CD4-positive, alpha-beta T cell treated with Interleukin-4 for 4 hours (primary cell): ENCODE measurements at places on chromosomes 13 and 19.

- DNase-seq: no peak
Observed at GRCh38 chr19:39046037-39046821, 13.9 kb upstream of the FBXO27 start.

DNA sequence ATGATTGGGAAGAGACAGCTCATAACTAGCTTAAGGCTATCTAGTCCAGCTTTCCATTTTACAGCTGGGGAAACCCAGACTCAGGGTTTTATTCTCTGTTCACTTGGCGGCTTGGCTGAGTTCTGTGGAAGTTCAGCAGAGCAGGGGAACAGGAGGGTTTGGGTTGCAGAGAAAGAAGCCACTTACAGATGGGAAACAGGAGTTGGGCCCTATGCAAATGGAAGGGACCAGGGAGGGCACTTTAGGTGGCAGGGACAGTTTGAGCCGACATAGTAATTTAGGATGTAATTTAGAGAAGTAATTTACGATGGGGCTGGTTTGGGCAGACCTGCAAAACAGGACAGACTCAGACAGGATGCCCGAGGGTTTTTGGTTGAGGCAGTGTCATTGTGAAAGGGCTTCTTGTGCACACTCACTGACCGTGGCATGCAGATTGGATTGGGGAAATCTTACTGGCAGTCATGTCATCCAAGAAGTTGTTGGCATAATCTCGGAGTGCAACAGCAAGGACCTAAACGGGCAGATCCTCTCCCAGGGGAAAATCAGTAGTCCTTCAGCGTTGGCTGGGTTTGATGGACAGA, 47.3 kb upstream of the GPR183 start:
- no peak for DNase-seq

- no peak for DNase-seq
Observed at GRCh38 chr13:59332966-59333365, 830.8 kb downstream of the DIAPH3 start.

GRCh38 chr13:97273341-97273831, 51.3 kb downstream of the MBNL2 start:
- no peak for DNase-seq

GRCh38 chr13:99308471-99309087, 1.4 kb upstream of the GPR183 start:
- DNase-seq: no peak

GRCh38 chr19:36140304-36141038, 605 bp downstream of the CAPNS1 start:
- DNase-seq: no peak

- no peak for DNase-seq
Observed at GRCh38 chr19:4879041-4879440, 11.6 kb upstream of the PLIN3 start.

DNA sequence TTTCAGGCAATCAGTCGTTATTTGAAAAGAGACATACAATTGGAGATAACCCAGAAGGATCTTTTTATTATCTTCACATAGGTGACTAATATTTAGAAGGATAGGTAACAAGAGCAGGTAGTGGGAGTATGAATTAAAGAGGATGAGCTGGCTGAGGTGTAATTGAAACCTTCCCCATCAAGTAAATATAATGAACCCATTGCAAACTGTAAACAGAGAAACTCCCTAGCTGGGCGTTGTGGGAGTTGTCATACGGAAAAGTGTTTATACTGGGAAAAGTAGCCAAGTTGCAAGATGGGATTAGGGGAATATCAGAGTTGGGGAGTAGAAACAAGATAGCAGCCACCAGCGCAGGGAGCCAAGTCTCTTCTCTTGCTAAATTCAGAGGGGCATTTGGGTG, 448.4 kb downstream of the COG6 start:
- no peak for DNase-seq

DNA sequence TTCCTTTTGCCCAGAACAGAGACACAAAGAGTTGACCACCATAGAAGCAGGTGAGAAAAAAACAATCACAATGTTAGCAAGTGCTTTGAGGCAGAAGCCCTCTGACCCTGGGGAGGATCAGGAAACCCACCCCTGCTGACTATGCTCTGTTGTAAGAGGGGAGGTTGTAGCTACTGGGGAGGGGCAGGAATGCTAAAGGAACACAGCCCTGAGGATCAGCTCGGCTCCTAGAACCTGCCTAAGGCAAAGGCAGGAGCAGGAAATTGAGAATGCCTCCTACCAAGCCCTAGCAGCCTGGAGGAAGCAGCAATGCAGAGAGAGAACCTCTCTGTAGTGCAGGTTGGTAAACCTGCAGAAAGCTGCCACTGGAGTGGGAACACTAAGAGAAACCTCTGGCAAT, 624.0 kb upstream of the KLF12 start:
- no peak for DNase-seq

DNA sequence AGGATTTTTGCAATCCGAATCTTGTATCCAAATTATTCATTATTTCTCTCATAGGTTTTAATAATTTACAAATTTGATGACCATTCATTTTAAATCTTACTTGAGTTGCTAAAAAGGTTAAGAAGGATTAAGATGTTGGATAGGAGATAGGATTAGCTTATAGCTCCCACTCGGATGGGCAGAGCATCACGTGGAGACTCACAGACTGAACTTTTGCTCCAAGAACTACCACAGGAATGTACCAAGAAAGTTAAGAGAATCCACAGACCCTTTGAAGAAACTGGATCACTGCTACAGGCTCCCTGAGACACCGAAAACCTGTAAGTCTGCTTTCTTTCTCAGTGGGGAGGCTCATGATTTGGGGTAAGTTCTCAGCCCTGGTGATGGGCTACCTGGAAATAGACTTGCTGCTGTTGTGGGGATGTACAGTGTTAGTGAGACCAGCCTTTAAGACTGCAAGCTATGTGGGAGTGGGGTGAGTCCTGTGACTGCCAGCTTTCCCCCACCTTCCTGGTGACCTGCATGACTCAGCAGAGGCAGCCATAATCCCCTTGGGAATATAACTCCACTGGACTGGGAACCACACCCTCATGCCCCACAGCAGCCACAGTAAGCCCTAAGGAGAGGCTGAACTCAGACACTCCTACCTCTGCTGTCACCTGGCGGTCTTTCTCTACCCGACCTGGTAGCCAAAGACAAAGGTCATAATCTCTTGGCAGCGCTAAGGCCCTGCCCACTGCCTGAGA, 1458.0 kb downstream of the OLFM4 start:
- no peak for DNase-seq

DNA sequence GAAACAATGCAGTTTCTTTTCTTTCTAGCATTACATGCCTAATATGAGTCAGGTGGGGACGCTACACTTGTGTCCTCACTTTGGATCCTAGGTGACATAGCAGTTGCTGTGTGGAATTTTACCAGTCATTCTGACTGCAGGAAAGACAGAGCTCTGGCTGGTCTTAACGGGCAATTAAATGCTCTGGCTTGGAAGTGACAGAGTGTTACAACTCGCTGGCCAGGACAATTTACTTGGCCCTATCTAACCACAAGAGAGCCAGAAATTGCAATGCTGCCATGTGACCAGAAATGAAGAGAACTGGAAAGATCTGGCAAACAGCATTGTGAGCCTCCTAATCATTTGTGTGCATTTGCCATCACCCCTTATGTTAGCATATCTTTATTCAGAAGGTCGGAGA, 351.1 kb downstream of the DCT start:
- no peak for DNase-seq

- no peak for DNase-seq
Observed at GRCh38 chr19:7533281-7533885, 2.1 kb upstream of the PNPLA6 start.

DNA sequence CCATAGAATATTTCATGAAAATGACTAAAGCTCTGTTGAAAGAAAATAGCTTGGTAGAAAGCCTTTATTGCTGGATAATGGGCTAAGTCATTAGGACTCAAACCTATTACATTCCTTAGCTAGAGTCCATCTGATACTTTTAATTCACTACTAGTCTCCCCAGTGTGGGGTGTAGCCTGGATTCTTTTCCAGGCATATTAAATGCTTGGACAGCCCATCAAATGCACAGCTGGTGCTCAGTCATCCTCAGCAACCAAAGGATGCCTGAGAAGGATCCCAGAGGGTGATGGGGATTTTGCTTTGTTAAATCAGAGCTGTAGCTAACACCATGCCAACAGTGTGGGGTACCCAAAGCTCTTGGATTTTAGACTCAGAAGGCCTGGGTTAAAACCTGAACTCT, 153.5 kb downstream of the DLEU7 start:
- DNase-seq: no peak

- no peak for DNase-seq
Observed at GRCh38 chr13:55029280-55029679, 2000.7 kb downstream of the OLFM4 start.

- DNase-seq: no peak
Observed at GRCh38 chr13:40469581-40470310, 196.7 kb downstream of the FOXO1 start.

GRCh38 chr13:26589226-26589625, 31.7 kb downstream of the WASF3 start:
- no peak for DNase-seq

DNA sequence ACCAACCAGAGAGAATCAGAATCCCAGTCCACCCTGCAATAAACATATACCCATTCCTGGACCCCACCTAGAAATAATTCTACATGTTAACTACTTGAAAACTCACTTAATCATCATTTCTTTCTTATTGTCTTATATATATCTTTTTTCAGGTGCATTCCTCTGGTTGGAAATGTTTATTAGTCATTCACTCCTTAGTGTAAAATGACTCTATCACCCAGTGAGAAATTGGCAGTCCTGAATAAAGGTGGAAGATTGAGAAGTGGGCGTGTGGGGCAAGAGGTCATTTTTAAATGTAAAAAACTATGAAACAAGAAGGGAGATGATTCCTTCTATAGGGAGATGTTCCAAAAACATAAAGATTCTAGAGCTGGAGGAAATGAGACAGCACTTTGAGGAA, 101.2 kb upstream of the MBNL2 start:
- no peak for DNase-seq

DNA sequence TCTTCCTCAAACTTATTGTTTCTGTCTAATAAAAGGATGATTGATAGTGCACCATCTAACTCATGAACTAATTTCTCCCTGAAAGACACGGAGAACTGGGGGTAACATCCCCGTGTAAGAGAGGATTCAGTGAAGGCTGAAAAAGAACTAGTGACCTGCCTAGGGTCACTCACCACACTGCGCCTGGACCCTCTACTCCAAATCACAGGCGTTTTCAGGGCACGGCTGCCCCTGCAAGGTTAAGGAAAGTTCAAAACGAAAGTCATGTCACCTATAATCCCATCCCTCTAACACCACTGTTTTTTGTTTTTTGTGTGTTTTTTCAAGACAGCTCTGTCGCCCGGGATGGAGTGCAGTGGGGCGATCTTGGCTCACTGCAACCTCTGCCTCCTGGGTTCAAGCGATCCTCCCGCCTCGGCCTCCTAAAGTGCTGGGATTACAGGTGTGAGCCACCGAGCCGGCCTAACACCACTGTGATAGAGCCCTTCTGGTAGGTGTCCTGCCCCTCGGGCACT, 8.7 kb downstream of the URAD start:
- no peak for DNase-seq

GRCh38 chr13:80577285-80577684, 236.4 kb upstream of the SPRY2 start:
- no peak for DNase-seq

GRCh38 chr19:29687244-29687896, 22.1 kb downstream of the PLEKHF1 start:
- no peak for DNase-seq

- DNase-seq: peak; percentile 75
Observed at GRCh38 chr13:42396501-42396900, 124.5 kb downstream of the AKAP11 start.

- no peak for DNase-seq
Observed at GRCh38 chr19:32324631-32325285, 20.7 kb upstream of the ZNF507 start.

- DNase-seq: peak; percentile 67
Observed at GRCh38 chr19:41753936-41754529, 1.3 kb upstream of the CEACAM6 start.

DNA sequence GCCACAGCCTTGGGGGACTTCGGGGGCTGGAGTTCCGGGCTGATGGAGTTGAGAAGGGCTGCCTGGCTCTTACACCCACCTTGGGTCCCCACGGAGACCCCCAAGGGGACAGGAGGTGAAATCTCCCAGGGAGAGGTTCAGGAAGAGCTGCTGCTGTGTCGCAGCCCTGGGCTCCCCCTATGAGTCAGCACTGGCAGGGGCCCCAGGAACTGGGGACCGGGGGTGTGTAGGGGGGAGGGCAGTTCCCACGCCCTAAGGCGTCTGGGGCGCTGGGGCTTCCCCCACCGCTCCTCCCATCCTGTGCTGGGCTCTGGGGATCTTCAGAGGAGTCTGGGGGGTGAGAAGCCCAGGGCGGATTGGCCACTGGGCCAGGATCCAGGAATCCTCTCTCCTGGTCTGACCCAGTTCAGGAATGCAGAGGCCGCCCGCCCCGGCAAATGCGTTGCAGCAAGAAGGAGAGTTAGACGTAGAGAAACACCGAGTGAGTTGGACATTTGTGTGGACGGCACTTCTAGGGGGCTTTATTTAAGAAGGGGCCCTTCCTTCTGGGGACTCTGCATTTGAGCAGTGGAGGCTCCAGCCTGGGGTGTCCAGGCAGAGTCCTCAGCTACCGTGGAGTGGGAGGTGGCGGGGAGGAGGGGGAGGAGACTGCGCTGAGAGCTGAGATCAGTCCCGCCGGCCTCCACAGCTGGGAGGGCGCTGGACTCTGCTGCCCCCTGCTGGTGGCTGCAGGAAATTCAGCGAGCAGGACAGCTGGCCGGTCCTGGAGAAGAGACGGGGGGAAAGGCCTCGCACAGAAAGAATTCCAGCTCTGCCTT, 15.0 kb upstream of the NANOS3 start:
- DNase-seq: peak; percentile 94

- DNase-seq: no peak
Observed at GRCh38 chr13:23468811-23469210, 35.3 kb upstream of the SACS start.

DNA sequence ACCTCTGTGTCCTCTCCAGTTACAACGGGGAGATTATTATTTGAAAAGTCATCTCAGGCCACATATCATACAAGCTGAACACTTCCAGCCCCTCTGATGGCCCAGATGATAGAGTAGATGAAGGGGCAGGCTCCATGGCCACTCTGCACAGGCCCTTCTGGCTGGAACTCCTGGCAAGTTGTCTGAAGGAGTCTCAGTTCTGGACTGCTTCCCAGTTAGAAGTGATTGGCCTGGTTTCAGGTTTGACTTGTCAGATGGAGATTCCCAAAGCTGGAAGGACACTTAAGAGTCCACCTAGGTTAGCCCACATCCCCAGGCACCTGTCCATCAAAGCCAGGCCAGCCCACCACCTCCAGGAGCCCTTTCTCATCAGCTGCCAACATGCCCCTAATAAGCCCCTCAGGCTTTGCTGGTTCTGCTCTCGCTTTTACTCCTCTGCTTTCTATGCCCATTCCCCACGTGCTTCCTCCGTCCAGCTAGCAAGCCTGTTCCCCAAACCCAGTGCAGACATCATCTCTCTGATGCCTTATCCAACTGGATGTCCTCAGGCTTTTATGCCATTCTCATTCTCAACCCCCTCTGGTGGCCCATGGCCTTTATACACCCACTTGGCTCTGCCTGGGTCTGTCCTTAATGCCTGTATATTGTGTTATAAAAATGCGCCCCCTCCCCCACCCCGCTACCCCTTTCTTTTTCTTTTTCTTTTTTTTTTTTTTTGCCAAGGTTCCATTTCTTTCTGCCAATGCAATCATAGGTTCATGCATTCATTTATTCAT, 56.5 kb downstream of the HSPH1 start:
- no peak for DNase-seq

- DNase-seq: no peak
Observed at GRCh38 chr13:59409634-59410200, 754.0 kb downstream of the DIAPH3 start.
